ENCODE measurements at places on chromosomes 13 and 19.

DNA sequence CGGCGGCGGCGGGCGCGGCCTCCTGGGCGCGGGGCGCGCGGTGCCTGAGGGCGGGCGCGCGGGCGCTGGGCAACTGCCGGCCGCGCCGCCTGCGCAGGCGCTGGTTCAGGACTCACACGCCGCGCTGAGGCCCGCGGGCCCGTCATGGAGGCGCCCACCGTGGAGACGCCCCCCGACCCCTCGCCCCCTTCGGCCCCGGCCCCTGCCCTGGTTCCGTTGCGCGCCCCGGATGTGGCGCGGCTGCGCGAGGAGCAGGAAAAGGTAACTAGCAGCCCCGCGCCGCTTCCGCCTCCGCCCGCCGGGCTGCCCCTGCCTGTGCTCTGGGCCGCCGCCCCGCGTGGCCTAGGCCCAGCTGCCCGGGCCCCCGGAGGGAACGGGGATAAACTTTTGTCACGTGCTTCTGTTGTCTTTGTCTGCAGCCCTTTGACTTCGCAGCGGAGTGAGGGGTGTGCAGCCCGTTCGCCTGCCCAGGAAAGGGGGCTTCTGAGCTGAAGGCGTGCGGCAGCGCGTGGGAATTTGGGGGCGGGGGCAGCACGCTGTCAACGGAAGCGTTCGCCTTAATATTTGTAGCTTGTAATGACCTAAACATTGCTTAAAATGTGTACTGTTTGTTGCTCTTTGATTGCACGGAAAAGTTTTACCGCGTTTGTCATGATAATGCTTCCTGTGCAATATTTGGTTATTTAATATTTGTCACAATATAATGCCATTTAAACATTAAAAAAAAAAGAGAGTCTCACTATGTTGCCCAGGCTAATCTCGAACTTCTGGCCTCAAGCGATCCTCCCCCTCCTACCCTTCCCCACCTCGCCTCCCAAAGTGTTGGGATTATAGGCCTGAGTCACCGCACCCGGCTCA, 594 bp downstream of the URI1 start:
- peak overlapping the region; percentile 37 for H3K27ac ChIP-seq
- peak; percentile 73 for DNase-seq
- H3K4me3 ChIP-seq: peak overlapping the region; percentile 58
- H3K4me1 ChIP-seq: peaks cover 30% of the 10 kb centered on the region

- peaks cover 12% of the 10 kb centered on the region for H3K4me1 ChIP-seq
- DNase-seq: no peak
- no peaks in the 10 kb centered on the region for H3K27me3 ChIP-seq
- no peak overlapping the region for H3K27ac ChIP-seq
- no peaks in the 10 kb centered on the region for H3K36me3 ChIP-seq
These were observed 19.1 kb downstream of the CBY2 start for GRCh38 chr13:45721203-45721731.

- no peaks in the 10 kb centered on the region for H3K27me3 ChIP-seq
- no peak overlapping the region for H3K4me3 ChIP-seq
- no peak overlapping the region for H3K27ac ChIP-seq
- H3K36me3 ChIP-seq: no peaks in the 10 kb centered on the region
These were observed 44.5 kb upstream of the GTF3A start for GRCh38 chr13:27379694-27380641.

- H3K27me3 ChIP-seq: no peaks in the 10 kb centered on the region
- H3K36me3 ChIP-seq: no peaks in the 10 kb centered on the region
- H3K4me1 ChIP-seq: peaks cover 23% of the 10 kb centered on the region
- H3K4me3 ChIP-seq: no peak overlapping the region
These were observed 357.1 kb downstream of the DCT start for GRCh38 chr13:94122300-94122915.

GRCh38 chr19:14555918-14556661, 15.8 kb downstream of the NDUFB7 start:
- peaks cover 10% of the 10 kb centered on the region for H3K4me1 ChIP-seq
- no peak overlapping the region for H3K4me3 ChIP-seq
- no peaks in the 10 kb centered on the region for H3K27me3 ChIP-seq
- DNase-seq: no peak
- H3K27ac ChIP-seq: no peak overlapping the region
- H3K36me3 ChIP-seq: no peaks in the 10 kb centered on the region

GRCh38 chr13:63206461-63206860, 1790.8 kb upstream of the PCDH20 start:
- no peak for DNase-seq
- no peaks in the 10 kb centered on the region for H3K27me3 ChIP-seq
- H3K27ac ChIP-seq: no peak overlapping the region
- no peak overlapping the region for H3K4me3 ChIP-seq

DNA sequence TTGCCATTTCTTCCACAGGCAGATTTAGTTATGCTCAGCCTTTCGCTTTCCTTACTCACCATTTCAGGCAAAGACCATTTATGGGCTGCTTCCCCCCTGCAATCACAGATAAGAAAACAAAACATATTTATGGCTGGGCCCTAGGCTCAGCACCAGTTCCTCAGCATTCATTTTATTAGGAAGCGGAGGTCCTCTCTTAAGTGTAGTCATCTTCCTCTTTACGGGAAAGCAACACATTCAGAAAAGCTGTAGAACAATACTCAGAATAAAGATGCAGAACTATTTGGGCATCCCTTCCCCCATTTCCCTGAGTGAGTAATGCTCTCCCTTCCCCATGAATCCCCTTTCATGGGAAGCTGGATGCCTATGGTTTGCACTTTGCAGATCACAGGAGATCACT, 27.9 kb downstream of the FLT1 start:
- H3K27ac ChIP-seq: no peak overlapping the region
- no peaks in the 10 kb centered on the region for H3K27me3 ChIP-seq
- no peaks in the 10 kb centered on the region for H3K36me3 ChIP-seq
- DNase-seq: no peak
- H3K4me3 ChIP-seq: no peak overlapping the region

DNA sequence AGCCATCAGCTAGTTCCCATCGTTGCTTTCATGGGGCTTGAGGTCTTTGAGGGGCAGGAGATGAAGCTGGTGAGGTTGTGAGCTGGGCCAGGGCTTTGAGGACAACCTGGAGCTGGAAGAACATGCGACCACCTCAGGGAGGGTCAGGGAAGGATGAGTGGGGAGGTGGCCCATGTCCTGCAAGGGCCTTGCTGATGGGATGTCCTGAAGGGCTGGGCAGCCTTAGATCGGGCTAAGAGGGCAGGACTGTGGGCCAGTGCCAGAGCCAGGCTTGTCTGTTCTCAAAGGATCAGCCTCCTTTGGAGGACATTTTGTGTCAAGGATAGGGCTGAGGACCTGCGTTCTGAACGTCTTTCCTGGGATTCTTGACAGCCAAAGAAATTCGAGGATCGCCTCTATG, 10.5 kb downstream of the CYTH2 start:
- H3K27me3 ChIP-seq: no peaks in the 10 kb centered on the region
- no peak for DNase-seq
- peak overlapping the region; percentile 71 for H3K27ac ChIP-seq
- no peak overlapping the region for H3K4me3 ChIP-seq
- peaks cover 23% of the 10 kb centered on the region for H3K4me1 ChIP-seq

GRCh38 chr13:95507991-95508390, 44.5 kb upstream of the CLDN10 start:
- no peak overlapping the region for H3K4me3 ChIP-seq
- peaks cover 9% of the 10 kb centered on the region for H3K4me1 ChIP-seq
- H3K27me3 ChIP-seq: no peaks in the 10 kb centered on the region
- H3K27ac ChIP-seq: no peak overlapping the region
- no peak for DNase-seq

- H3K27me3 ChIP-seq: no peaks in the 10 kb centered on the region
- H3K36me3 ChIP-seq: peaks cover 5% of the 10 kb centered on the region
- DNase-seq: no peak
- H3K4me1 ChIP-seq: peaks cover 45% of the 10 kb centered on the region
These were observed 4.3 kb downstream of the KIRREL2 start for GRCh38 chr19:35860818-35861639.

DNA sequence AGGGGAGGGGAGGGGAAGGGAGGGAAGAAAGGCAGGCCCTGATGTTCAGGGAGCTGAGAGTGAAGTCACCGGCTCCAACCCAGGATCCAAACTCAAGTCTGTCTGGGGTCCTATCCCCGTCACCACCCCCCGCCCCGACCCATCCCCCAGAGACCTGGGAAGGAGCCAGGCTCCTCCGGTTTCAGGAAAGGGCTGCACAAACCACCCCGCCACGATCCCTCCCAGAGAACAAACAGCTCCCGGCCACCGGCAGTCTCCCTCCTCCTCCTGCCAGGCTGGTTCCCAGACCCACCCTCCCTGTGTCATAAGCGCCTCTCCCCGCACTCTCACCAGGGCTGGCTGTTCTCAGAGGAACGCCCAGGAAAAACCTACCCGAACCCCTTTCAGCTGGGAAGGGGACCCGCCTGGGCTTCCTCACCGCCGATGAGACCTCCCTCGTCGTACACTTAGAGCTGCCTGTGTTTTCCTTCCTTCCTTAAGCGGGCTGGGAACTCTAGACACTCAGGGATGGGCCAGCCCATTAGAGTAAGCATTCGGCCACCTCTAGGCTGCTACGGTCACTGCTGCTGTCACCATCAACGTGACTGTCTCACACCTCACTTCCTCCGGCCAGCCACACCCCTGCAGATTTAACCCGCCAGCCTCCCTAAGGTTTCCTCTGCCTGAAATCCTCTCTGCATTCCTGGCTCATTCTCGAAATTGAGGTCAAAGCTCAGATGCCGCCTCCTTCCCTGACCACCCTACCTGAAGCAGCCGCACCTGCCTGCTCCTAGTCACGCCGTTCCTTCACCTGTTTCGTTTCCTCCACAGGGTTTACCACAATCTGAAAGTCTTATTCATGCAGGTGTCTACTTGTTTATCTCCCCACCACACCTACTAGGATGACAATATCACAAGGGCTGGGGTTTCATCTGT, 6.3 kb upstream of the RDH13 start:
- no peak overlapping the region for H3K4me3 ChIP-seq
- peaks cover 18% of the 10 kb centered on the region for H3K4me1 ChIP-seq
- H3K36me3 ChIP-seq: no peaks in the 10 kb centered on the region

DNA sequence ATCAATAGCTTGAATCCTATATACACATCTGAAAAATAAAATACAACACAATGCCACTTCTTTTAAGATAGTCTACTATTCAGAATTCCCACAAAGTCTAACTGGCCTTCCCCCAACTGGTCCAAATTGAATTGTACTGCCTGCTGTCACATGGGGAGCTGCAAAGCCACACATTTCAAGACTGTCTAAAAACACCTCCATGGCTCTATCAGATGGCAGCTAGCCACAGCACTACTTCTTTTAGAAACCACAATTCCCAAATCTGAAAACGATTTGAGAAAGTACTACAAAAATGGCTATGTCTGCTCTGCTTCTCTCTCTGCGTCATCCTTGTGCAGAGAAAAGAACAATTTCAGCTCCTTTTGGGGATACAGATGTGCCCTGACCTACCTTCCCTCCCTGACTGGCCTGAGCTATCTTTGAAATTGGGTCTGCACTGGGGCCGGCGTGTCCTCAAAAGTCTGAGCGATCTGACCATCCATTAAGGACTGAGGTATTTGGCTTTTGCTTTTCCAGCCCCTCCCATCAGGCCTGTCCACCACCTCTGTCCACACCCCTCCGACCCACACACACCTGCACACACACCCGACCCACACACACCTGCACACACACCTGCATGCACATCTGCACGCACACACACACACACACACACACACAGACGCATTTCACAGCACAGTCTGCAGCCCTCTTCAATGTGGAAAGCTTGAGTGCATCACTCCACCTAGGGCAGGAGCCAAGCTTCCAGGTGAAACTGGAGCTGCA, 68.6 kb upstream of the IPO5 start:
- H3K4me3 ChIP-seq: no peak overlapping the region
- no peaks in the 10 kb centered on the region for H3K4me1 ChIP-seq
- no peak for DNase-seq
- no peak overlapping the region for H3K27ac ChIP-seq

GRCh38 chr19:5341448-5341820, 822 bp upstream of the PTPRS start:
- no peak for DNase-seq
- H3K4me3 ChIP-seq: no peak overlapping the region
- H3K27ac ChIP-seq: no peak overlapping the region
- H3K27me3 ChIP-seq: no peaks in the 10 kb centered on the region
- peaks cover 18% of the 10 kb centered on the region for H3K4me1 ChIP-seq

- no peaks in the 10 kb centered on the region for H3K4me1 ChIP-seq
- no peak overlapping the region for H3K4me3 ChIP-seq
- H3K36me3 ChIP-seq: no peaks in the 10 kb centered on the region
- no peak overlapping the region for H3K27ac ChIP-seq
- no peak for DNase-seq
- H3K27me3 ChIP-seq: no peaks in the 10 kb centered on the region
These were observed 549.0 kb upstream of the GPC6 start for GRCh38 chr13:92677571-92677970.

GRCh38 chr19:55340784-55341147, 1.1 kb downstream of the KMT5C start:
- DNase-seq: peak; percentile 23
- no peak overlapping the region for H3K27ac ChIP-seq
- H3K4me3 ChIP-seq: no peak overlapping the region
- peaks cover 26% of the 10 kb centered on the region for H3K4me1 ChIP-seq
- H3K27me3 ChIP-seq: no peaks in the 10 kb centered on the region

- H3K27ac ChIP-seq: no peak overlapping the region
- H3K4me1 ChIP-seq: no peaks in the 10 kb centered on the region
- H3K27me3 ChIP-seq: no peaks in the 10 kb centered on the region
- H3K36me3 ChIP-seq: no peaks in the 10 kb centered on the region
These were observed 6.9 kb downstream of the F10 start for GRCh38 chr13:113129480-113129879.

GRCh38 chr13:43761616-43762315, 25.0 kb downstream of the ENOX1 start:
- H3K27ac ChIP-seq: no peak overlapping the region
- H3K4me1 ChIP-seq: no peaks in the 10 kb centered on the region
- no peak overlapping the region for H3K4me3 ChIP-seq

- no peak for DNase-seq
- H3K4me3 ChIP-seq: peak overlapping the region; percentile 26
- no peaks in the 10 kb centered on the region for H3K27me3 ChIP-seq
- H3K4me1 ChIP-seq: peaks cover 26% of the 10 kb centered on the region
- H3K36me3 ChIP-seq: no peaks in the 10 kb centered on the region
- peak overlapping the region; percentile 99 for H3K27ac ChIP-seq
These were observed 1.3 kb upstream of the INTS6 start for GRCh38 chr13:51453959-51454703.

DNA sequence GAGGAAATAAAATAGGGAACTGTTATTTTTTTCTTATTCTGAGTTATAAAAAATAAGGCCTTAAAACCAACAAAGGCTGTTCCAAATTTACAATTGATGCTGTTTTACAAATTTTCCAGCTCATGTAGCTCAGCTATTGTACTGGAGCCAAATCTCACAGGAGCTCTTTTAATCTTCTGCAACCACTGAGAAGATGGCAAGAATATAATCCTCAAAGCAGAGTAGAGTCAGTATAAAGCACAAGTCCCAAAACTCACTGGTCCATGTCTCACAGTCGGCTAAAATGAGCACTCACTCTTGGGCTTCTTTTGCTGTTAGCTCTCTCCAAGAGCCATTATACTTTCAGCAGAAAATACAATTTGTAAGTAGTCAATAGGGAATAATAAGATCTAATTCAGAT, 1074.4 kb upstream of the PRR20A start:
- no peak overlapping the region for H3K4me3 ChIP-seq
- no peak for DNase-seq
- no peak overlapping the region for H3K27ac ChIP-seq
- no peaks in the 10 kb centered on the region for H3K27me3 ChIP-seq
- no peaks in the 10 kb centered on the region for H3K4me1 ChIP-seq

- H3K27ac ChIP-seq: no peak overlapping the region
- no peak overlapping the region for H3K4me3 ChIP-seq
- DNase-seq: no peak
- no peaks in the 10 kb centered on the region for H3K36me3 ChIP-seq
These were observed 200.9 kb upstream of the TMTC4 start for GRCh38 chr13:100875392-100876043.

- H3K27ac ChIP-seq: no peak overlapping the region
- H3K4me3 ChIP-seq: no peak overlapping the region
These were observed 61.8 kb upstream of the RANBP3 start for GRCh38 chr19:6039566-6040225.
